ENCODE measurements at places on chromosomes 2 and 18.

- no peak for DNase-seq
Observed at GRCh38 chr2:69200107-69200520, 186.9 kb downstream of the GFPT1 start.

GRCh38 chr18:36667811-36668210, 161.0 kb downstream of the TPGS2 start:
- DNase-seq = no peak

GRCh38 chr2:136696438-136696837, 68.9 kb upstream of the THSD7B start:
- no peak for DNase-seq

- no peak for DNase-seq
Observed at GRCh38 chr18:57025540-57025939, 121.3 kb upstream of the BOD1L2 start.

DNA sequence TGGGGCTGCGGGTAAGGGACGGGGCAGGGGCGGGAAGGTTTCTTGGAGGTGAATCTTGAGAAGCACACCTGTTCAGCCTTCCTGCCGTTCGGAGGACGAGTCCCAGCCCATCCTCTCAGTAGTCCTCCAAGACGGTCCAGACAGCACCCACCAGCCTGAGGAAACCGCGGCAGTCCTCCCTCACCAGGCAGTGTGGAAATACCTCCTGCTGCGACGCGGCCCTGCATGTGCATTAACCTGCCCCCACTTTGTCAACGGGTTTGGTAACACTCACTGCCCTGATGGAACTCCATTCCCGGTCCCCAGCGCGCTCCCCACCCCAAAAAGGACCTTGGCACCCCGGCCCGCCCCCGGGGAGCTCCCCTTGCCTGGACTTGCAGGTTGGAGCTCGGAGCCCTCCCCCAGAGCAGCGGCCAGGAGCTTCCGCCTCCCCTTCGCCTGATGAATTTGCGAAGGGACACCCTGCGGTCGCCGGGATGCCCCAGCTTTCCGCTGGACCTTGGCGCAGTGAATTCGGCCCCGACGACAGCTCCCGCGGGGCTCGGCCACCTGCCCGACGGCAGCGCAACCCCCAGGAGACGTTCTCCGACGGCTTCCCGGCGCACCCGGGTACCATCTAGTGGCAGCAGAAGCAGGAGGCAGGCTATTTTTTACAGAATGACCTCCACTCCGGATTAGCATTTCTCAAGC, 31.5 kb downstream of the ACVR1C start:
- DNase-seq = peak; percentile 17

DNA sequence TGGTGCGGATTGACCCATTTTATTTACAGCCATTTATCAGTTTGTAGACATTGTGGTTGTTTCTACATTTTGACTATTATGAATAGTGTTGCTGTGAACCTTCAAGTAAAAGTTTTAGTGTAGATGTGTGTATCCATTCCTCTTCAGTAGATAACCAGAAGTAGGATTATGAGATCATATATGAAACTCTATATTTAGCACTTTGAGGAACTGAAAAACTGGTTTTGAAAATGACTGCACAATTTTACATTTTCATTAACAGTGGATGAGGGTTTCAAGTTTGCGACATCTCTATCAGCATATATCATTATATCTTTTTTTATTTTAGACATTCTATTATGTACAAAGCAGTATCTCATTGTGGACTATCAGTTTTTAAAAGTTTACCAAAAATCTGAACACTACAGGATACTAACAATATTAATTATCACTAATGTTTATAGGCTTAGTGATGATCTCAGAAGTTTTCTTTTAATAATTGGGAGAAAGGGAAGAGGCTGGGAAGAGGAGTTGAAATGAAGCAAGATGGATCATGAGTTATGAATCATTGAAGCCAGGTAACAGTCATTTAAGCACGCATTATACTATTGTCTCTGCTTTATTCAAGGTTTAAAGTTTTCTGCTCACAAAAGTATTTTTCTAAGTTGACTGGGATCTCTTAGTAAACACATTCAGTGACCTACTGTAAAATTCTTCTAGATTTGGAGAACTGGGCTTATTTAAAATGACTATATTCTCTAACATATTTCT, 329.0 kb upstream of the LRATD1 start:
- no peak for DNase-seq

- no peak for DNase-seq
Observed at GRCh38 chr18:50727721-50728471, 91.9 kb downstream of the MRO start.

DNA sequence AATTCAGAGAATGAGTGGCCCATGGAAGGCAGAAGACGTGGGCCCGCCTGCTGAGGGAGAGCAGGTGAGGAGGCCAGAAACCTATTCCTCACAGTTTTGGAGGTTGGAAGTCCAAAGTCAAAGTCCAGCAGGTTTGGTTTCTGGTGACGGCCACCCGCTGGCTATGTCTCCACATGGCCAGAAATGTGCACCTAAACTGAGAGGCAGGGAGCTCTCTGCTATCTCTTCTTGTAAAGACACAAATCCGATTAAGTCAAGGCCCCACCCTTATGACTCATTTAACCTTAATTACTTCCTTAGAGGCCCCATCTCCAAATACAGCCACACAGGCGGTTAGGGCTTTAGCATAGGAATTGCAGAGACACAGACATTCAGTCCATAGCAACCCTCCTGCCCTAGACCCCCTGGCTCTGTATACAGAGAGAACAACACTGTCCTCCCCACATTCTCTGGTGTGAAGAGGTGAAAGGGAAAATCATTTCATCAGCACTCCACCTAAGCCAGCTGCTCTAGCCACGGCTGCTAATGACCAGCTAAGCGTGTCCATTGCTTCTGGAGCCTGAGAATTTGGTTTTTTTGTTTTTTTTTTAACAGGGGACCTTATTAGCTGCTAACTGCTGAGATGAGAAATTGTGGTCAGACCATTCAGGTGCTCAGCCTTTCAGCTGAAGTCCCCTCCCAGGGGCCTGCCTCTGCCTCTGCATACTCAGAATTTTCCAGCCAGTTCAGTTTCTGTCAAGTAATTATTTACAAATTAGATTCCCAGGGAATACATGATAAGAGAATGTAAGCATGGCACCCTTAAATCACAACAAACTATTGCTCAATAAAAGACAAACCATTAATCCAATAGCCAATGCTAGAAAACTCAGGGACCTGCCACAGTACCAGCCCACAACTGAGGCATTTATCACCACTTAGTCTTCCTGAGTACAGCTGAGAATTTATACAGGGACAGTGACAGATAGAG, 368.7 kb upstream of the ID2 start:
- DNase-seq = no peak

DNA sequence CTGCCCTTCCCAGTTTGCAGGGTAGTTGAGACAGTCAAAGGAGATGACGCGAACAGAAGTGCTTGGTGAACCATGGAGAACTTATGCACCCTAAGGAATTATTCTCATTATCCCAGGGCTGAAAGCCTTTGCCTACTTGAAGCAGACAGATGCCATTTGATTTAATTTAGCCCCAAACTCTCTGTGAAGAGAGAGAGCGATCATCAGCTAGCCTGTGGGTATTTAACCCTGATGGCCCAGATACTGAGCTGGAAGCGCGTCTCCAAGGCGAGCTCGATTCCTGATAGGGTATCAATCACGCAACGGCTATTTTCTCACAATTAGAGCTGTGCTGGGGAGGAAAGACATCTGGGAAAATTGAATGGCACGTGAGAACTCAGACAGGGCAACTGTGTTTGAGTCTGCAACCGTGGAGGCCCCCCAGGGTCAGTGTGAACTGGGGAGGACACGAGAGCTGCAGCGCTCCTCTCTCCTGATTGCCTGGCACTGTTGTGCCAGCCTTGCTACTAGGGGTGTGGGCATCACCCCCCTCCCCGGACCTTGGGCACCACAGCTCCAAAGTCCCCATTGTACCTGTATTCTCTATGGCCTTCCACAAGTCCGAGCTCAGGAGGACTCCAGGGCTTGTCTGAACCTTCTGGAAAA, 73.2 kb downstream of the CAPN13 start:
- DNase-seq = no peak

GRCh38 chr2:120565095-120565460, 170.6 kb upstream of the GLI2 start:
- no peak for DNase-seq

DNA sequence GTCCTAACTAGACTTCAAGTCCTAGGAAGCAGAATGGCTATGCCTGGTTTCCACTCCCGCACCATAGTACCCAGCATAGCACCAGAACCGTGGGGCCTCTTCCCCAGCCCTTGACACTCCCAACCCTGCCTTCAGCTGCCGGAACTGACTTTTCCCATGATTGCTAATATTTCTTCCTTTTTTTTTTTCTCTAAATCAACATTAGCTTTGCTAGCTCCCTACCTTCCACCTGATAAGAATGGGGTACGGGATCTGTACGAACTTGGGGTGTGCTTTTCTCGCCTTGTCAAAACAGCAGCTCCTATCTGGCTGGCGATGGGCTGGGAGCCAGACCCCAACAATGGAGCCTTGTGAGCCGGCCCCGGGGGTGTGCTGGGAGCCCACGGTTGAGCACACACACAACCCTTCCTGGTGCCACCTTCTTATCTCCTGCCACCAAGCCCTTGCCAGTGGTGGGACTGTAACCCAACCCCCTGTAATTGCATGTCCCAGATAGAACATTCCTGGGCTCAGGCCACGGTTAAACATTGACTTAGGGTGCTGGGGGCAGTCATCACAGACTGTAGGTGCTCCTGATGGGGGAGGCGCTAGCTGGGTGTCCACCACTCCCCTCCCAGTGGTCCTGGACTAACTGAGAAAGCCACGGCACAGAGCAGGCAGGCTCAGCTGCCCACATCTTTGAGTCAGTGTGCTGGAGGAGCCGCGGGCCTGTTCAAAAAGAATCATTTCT, 213.0 kb upstream of the HAAO start:
- no peak for DNase-seq

GRCh38 chr18:67600181-67601180, 84.0 kb upstream of the DSEL start:
- no peak for DNase-seq

GRCh38 chr2:172693037-172693436, 42.6 kb upstream of the RAPGEF4 start:
- DNase-seq = no peak

- DNase-seq = no peak
Observed at GRCh38 chr2:36396878-36397539, 41.4 kb downstream of the CRIM1 start.

- DNase-seq = no peak
Observed at GRCh38 chr2:18856765-18857164, 267.4 kb upstream of the NT5C1B start.

DNA sequence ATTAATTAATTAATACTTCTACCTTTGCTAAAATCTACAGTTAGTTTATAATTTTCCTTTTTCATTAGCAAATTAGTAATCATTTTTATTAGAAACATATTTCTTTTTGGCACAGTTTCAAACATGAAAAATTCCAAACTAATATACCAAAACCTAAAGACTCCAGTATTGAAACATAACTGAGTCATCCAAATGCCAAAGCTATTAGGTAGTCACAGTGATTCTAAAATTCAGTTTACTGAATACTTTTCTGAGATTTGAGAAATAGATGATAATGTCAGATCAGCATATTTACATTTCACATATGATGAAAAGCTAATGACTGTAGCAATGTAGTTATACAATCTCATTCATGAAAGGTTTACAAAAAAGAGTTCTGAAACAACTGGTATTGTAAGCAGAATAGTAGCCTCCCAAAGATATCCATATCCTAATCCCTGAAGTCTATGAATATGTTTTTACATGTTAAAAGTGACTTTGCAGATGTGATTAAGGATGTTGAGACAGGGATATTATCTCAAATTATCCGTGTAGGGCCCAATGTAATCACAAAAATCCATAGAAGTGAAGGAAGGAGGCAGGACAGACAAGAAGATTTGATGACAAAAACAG, 680.2 kb upstream of the CHAC2 start:
- no peak for DNase-seq

DNA sequence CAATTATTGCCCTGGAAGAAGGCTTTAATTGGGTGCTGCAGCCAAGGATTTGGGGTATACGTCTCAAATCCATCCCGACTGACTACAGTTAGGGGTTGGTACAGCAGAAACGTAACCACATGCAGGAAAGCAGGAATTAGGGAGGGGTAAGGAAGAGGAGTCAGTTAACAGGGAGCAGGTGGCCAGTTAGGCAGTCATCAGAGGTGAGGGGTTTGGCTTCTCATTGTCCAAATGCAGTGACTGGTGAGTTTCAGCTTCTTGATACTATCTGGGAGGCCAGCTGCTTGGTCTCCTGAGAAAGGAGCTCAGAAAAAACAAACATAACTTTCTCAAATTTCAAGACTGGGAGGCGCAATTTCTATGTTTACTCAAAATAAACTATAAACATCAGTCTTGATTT, 38.8 kb upstream of the UBE2F start:
- DNase-seq = no peak

GRCh38 chr18:70387027-70387426, 98.2 kb downstream of the SOCS6 start:
- no peak for DNase-seq

DNA sequence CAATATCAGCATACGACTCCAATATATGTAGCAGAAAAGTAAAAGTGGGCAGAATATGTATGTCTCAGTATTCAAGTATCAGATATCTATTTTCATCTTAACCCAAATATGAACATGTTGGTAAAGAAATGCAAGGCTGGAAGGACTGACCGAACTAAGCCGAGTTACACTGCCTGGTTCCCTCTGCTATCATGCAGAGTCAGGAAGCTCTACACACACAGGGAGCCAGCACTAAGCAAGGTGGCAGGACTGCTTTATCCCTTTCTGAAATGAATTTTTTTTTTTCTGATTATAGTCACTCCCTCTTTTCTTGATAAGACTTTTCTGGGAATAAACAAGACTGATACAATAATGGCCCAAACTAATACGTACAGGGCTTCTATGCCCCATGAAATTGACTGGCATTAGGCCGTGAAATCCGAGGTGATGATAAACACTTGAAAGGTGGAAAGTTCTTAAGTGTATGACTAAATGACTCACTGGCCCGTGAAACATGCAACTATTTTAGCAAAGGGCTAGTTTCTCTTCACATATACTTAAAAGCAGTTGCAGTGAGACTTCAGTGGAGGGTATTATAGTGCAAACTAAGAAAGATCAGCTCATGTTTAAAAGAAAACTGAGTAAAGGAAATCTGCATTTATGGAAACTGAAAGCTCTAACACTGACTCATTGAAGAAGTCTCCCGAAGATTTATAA, 14.9 kb downstream of the DPP4 start:
- no peak for DNase-seq

- DNase-seq = no peak
Observed at GRCh38 chr18:50629148-50629631, 69.3 kb downstream of the MAPK4 start.

DNA sequence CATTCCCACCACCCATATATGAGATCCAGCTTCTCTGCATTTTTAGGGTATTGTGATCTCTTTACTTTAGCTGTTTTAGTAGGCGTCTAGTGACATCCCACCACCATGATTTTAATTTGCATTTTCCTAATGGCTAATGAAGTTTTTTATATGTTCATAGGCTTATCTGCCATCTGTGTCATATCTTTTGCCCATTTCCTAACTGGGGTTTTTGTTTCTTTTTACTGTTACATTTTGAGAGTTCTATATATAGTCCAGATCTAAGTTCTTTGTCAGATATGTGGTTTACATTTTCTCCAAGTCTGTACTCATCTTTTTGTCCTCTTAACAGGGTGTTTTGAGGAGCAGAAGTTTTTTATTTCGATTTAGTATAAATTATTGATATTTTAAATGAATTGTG, 39.6 kb downstream of the PTPN2 start:
- DNase-seq = no peak

- DNase-seq = no peak
Observed at GRCh38 chr2:25964891-25965290, 17.4 kb downstream of the KIF3C start.

Measured in effector CD8-positive, alpha-beta T cell (primary cell).